ENCODE measurements at places on chromosomes 16 and 17. TPM values are rescaled to one million over a fixed set of nuclear protein-coding genes. Genes with fewer than 3 reads are reported as not detected.

The TSR1 gene
- total RNA-seq: 23.9 TPM

The TBC1D3C gene
- not detected for total RNA-seq

The CDC6 gene
- 68.1 TPM for total RNA-seq

The C17orf50 gene
- total RNA-seq: not detected

The CCL4L2 gene
- total RNA-seq: not detected

The CPNE7 gene
- total RNA-seq: 9.4 TPM

The SPSB3 gene
- total RNA-seq: 87.3 TPM
